IMR-90 (cell line): ENCODE measurements at places on chromosomes 4 and X. TPM values are rescaled to one million over a fixed set of nuclear protein-coding genes. Genes with fewer than 3 reads are reported as not detected.

Gene CFAP99
- total RNA-seq, result not detected in 2 replicates

Gene ASB5
- 0.18 and 0.56 TPM in 2 replicates for total RNA-seq

Gene NLGN3
- total RNA-seq, result 0.18 and 0.28 TPM in 2 replicates

Gene AP1AR
- 4.7 and 8.3 TPM in 2 replicates for total RNA-seq

Gene TLR2
- total RNA-seq, result under 0.01 TPM in 2 replicates

Gene TMPRSS11F
- not detected in 2 replicates for total RNA-seq

Gene HS3ST1
- not detected in 2 replicates for total RNA-seq
